NT2/D1 (cell line): ENCODE measurements at places on chromosomes 5 and 9.

DNA sequence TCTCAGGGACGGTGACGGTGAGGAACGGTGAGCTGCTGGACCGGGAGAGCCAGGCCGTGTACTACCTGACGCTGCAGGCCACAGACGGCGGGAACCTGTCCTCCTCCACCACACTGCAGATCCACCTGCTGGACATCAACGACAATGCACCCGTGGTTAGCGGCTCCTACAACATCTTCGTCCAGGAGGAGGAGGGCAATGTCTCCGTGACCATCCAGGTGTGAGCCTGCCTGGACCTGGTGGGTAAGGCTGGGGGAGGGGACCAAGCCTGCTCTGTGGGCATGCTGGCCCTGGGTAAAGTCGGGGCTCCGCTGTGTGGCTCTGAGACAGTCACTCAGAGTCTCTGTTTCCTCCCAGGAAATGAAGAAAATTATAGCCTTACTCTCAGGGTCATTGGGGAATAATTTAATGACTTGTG lies 29.3 kb downstream of the CDHR2 start:
- DNase-seq, result peak; percentile 55

GRCh38 chr5:142783601-142784341 lies 13.6 kb downstream of the ARHGAP26 start:
- DNase-seq, result no peak

DNA sequence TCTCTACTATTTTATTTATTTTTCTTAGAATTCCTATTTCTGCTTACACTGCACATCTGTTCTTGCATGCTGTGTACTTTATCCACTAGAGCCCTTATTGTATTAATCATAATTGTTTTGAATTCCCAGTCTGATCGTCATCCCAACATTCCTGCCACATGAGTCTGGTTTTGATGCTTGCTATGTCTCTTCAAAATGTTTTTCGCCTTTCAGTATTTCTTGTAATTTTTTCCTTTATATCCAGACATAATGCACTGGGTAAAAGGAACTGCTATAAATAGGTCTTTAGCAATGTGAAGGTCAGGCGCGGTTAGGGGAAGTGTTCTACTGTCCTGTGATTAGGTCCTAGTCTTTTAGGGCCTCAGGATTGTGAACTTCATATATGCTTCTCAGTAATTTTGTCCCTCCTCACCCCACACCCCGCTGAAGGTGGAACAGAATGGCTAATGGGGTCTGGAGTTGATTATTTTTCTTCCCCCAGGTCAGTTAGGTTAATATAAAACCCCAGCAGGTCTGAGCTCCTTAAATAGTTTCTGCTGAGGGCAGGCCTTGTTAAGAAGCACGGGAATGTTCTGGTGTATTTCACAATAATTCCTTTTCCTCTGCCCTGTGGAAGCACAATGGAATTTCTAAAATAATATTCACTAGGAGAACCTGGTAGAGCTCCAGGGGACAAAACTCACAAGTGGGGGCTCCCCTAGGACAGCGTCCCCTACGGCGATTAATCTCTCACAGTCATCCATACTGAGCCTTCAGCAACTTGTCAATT lies 146.6 kb upstream of the TUT7 start:
- no peak for DNase-seq

- DNase-seq, result no peak
Observed at GRCh38 chr5:105882956-105883481, 1787.7 kb downstream of the EFNA5 start.

- peak; percentile 20 for DNase-seq
Observed at GRCh38 chr5:171521219-171521633, 101.8 kb downstream of the FGF18 start.

DNA sequence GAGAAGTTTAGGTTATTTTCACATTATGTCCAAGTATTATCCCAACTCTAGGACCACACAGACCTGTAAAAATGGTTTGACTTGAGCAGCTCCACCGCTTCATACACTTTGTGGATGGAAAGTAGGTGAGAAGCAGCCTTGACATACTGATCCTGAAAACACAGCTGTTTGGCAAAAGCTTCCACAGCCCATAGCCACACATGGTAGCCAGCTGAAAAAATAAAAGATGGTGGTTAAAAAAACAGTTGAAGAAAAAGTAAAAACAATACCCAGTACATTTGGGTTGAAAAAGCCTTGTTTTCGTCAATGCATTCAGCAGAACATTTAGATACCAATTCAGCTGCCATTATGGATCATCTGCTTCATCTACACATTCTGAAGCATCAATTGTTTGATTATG lies 36.7 kb downstream of the GEMIN5 start:
- no peak for DNase-seq
